ENCODE measurements at places on chromosomes 1 and 21. TPM values are rescaled to one million over a fixed set of nuclear protein-coding genes. Genes with fewer than 3 reads are reported as not detected.

Gene OR2T29
- total RNA-seq, result not detected

Gene B3GALT5
- total RNA-seq, result 3.1 TPM

Gene ZYG11A
- 0.59 TPM for total RNA-seq

Gene CRNN
- not detected for total RNA-seq

Gene MPZL1
- 173 TPM for total RNA-seq

Gene OR14A2
- total RNA-seq, result not detected

Gene IGSF9
- 1.3 TPM for total RNA-seq

Gene OPRD1
- 0.28 TPM for total RNA-seq

Gene LDLRAD2
- 0.79 TPM for total RNA-seq

Gene NPPA
- total RNA-seq, result 0.61 TPM

Gene COL16A1
- 60.6 TPM for total RNA-seq

Gene DDR2
- total RNA-seq, result 96.3 TPM

Gene NBPF9
- 29.4 TPM for total RNA-seq

Gene SLC26A9
- 0.06 TPM for total RNA-seq

Gene FCRL4
- not detected for total RNA-seq

Gene OR14K1
- total RNA-seq, result not detected

Gene IL19
- not detected for total RNA-seq

Gene ZBTB48
- total RNA-seq, result 39.7 TPM

Gene TBX15
- 30.6 TPM for total RNA-seq

Gene HIVEP3
- total RNA-seq, result 3.0 TPM

Gene KIRREL1
- total RNA-seq, result 40.2 TPM

Gene CYP4X1
- total RNA-seq, result 26.2 TPM

Gene SYNC
- 10.6 TPM for total RNA-seq

Gene LRRIQ3
- total RNA-seq, result 1.7 TPM

Gene TSTD1
- total RNA-seq, result 12.1 TPM

Gene SHE
- 10.5 TPM for total RNA-seq

Gene CASP9
- total RNA-seq, result 10.3 TPM

Gene ADCY10
- total RNA-seq, result 0.33 TPM

Gene TMPRSS2
- total RNA-seq, result 0.88 TPM

Gene CADM3
- total RNA-seq, result 46.4 TPM

Gene S100A8
- 286 TPM for total RNA-seq

Gene IVL
- not detected for total RNA-seq

Gene PROX1
- total RNA-seq, result 4.3 TPM

Gene SLC66A1
- total RNA-seq, result 12.2 TPM

Gene TPTE
- total RNA-seq, result not detected

Gene CR2
- total RNA-seq, result 0.11 TPM

Gene TTC39A
- total RNA-seq, result 3.3 TPM

Gene GCSAML
- total RNA-seq, result 0.11 TPM

Gene NOTCH2NLA
- total RNA-seq, result 52.5 TPM

Gene ILDR2
- 18.8 TPM for total RNA-seq

Gene FOXO6
- total RNA-seq, result 1.9 TPM

All from spinal cord (tissue), 10 donors.